Natural killer cell (primary cell): ENCODE measurements at places on chromosomes 2 and 18.

GRCh38 chr2:65425276-65425675, 7.1 kb downstream of the SPRED2 start:
- DNase-seq, result no peak

GRCh38 chr2:165886487-165887146, 67.0 kb downstream of the TTC21B start:
- no peak for DNase-seq

GRCh38 chr2:29946505-29946904, 25.1 kb upstream of the ALK start:
- no peak for DNase-seq

GRCh38 chr2:74571058-74571457, 16.5 kb downstream of the DOK1 start:
- DNase-seq, result no peak

DNA sequence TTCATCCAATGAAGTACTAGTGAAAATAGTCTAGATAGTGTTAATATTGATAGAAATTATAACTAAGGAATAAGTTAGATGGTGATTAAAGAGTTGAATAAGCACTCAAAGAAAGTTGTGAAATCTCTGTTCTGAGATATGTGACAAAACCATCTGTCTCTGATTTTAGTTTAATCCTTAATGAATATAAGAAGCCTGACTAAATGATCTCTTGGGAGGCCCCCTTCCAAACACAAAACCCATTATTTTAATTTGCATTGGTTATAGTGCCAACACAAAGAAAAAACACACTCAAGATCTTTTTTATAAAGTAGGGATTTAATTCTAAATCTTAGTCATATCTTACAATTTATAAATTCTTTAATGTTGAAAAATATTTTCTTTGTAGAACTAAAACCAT, 34.0 kb downstream of the SCN2A start:
- no peak for DNase-seq

DNA sequence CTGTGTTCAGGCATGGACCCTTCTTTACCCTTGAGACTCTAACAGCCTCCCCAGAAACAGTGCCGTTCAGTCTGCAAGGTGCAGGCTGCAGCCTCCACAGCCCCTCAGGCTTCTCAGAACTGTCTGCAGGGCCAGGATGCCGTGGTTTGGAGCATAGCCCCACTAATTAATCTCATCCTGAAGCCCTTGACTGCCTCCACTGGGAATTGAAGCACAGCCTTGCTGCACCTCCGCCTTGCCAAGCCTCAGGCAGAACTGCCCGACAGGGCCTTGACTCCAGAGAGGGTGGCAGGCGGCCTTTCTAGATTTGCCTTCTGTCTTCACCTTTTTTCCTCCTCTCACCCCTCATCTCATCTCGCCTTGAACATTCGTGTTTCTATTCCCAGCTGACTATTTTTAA, 119.8 kb downstream of the NRP2 start:
- DNase-seq, result no peak

DNA sequence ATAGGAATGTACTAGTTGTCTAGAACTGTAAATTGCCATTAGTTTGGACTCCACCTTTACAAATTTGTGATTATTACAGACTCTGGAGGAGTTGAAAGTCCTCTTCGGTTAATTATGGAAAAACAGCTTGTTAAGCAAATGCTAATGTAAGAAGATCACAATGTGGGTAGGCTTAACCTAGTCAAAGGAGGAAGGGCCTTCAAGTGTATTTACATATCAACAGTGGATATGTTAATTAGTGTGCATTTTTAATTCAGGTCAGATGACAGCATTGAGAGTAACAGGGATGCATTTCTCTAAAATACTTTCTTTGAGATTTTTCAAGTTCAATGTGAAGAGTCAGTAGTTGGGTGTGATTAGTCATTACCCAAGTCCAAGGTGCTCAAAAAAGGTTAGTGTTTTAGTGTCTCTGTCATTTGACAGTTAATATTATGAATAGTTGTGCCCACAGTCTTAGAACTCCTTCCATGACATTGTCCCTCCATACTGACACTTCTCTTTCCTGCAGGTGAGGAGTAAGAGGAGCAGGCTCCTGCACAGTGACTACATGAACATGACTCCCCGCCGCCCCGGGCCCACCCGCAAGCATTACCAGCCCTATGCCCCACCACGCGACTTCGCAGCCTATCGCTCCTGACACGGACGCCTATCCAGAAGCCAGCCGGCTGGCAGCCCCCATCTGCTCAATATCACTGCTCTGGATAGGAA, 28.0 kb downstream of the CD28 start:
- no peak for DNase-seq

- DNase-seq, result peak; percentile 31
Measured at GRCh38 chr2:7429733-7430132, 512.5 kb downstream of the RNF144A start.

DNA sequence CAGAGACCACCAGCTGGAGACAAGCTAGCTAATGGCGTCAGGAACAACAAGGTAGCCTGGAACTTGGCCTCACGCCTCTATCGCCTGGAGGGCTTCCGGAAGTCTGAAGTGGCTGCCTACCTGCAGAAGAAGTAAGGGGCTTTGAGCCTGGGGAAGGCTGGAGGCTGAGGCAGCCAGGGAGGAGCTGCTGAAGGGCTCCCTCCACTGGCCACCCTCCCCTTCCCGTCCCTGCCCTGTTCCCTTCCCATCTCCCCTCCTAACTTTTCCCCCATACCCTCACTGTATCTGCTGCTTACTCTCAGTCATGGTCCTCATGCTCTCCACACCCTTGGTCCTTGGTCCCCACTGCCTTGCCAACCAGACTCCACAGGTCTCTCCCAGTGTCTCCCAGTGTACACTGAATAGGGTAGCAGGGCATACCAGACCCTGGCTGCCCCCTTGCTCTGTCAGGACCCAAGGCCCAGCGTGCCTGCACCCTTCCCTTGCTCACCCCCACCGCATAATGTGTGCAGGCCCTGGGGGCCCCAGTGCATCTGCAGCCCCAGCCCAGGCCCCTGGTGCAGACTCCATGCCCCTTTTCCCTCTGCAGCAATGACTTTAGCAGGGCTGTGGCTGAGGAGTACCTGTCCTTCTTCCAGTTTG, 18.8 kb downstream of the PSD4 start:
- no peak for DNase-seq

GRCh38 chr2:241637795-241638660, 535 bp downstream of the ATG4B start:
- peak; percentile 51 for DNase-seq

DNA sequence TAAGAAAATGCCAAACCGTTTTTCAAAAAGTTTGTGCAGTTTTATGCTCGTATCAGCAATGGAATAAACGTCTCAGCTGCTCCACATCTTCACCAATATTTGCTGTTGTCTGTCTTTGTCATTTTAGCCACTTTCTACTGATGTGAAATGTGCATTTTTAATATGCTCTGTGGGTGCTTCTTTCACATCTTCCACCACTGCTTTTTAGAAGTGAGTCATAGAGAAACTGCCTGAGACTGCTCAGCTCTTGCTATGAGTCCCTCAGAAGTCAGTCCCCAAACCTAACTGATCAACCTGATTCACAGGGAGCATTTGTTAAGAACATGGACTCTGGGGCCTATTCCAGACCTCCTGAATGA, 41.0 kb upstream of the EPC2 start:
- DNase-seq, result no peak

DNA sequence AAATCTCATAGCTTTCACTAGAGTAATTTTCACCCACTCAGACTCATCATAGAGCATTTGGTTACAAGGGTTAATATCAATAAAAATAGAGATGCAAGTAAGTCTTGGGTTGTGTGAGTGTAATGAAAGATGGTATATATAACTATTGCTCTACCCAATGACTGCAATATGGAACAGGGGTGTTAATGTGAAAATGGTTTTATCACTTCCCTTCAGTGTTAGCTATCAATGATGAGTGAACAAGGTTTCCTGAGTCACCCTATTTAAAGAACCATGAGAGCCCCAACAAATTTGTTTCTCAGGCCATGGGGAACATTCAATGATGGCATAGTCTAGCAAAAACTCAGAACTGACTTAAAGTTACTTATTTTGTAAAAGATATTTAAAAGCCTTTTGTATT, 1133.6 kb upstream of the ZEB2 start:
- no peak for DNase-seq

- peak; percentile 65 for DNase-seq
Measured at GRCh38 chr2:197248623-197249022, 62.0 kb downstream of the ANKRD44 start.

GRCh38 chr2:24262421-24262970, 87.6 kb downstream of the FAM228A start:
- DNase-seq, result no peak

DNA sequence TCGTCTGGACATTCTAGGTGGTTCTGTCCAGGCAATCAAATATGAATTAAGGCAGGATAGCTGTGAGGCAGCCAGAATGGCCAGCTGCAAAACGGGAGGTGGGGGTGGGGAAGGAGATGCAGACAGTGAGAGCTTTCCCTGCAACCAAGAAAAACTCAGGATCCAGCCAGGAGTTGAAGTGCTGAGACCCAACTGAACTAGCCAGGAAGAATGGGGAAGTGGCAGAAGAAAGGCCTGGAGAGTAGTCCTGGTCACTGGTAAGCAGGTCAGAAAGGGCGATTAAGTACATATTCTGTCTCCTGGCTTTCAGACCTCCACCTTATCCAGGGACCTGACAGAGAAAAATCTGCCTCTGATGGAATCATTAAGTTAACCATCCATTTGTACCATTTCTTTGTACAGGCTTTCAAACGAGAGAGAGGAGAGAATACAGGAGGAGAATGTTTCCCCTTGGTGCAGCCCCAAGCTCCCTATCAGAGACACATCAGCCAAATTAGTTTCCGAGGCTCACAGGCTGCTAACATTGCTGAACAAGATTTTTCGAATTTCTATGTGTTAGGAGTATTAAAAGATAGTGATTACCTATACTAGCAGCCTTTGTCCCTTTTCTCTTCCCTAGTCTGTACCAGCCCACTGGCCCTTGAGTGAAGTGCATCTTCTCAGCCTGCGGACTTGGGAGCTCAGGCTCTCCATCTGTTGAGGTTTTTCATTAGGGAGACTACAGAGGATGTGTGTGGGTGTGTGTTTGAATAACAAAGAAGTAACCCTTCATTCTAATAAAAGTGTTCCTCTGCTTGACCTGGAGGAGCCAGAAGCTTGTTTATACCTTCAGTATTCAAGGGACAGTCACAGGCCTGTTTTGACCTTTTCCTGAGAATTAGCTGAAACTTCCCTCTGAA, 12.5 kb upstream of the HOXD1 start:
- no peak for DNase-seq

DNA sequence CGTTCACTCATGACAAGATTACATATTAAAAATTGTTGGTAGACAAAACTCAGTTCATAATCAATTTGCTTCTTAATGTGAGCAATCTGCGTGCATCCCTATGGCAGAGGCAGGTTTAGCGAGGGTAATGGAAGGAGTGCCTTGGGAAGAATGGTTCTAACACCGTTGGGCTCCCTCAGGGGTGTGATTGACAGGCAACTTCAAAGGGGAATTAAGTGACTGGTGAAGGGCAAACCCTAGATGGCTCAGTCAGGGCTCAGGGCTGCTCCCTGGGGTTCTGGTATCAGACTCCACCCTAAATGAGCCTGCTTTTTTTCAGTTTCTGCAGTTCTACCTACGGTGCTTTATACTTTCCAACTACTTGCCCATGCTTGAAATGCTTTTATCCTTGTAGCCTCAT, 419.5 kb upstream of the CELF4 start:
- no peak for DNase-seq

- DNase-seq, result no peak
Measured at GRCh38 chr18:62372156-62372555, 47.0 kb downstream of the TNFRSF11A start.

GRCh38 chr2:195451160-195451559, 205.9 kb upstream of the SLC39A10 start:
- no peak for DNase-seq

DNA sequence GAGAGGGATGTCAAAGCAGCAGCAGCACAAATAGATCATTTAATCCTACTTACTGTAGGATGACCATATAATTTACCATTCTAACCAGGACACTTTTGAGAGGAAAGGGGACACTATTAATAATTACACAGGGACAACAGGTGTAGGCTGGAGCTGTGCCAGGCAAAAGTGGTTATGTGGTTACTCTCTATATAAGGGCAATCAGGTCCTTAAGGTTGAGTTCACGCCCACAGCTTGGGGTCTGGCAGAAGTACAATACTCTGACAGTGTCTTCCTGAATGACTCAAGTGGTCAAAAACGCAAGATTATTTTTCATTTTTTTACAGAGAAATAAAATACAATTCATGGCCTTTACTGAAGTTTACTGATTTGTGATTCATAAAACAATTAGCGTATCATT, 2.8 kb downstream of the PREPL start:
- no peak for DNase-seq

GRCh38 chr2:237222601-237223041, 136.9 kb downstream of the COPS8 start:
- no peak for DNase-seq

DNA sequence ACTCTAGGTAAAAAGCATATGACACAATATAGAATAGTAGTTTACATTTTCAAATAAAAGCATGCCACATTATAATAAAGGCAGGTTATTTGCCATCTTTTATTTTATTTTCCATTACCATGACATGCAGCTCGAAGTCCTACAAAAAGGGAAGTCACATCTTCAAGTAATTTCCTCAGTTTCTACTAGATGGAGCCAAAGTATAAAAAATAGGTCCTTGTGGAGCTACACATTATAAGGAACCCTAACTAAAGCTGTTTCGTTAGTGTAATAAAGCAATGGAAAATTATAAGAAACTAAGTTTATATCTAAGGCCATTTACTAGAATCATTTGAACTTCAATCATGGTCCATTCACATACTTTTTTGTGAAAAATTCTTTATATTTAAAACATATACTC, 674.5 kb downstream of the KCNJ3 start:
- no peak for DNase-seq

- DNase-seq, result no peak
Measured at GRCh38 chr2:157056200-157056676, 201.3 kb upstream of the GALNT5 start.

DNA sequence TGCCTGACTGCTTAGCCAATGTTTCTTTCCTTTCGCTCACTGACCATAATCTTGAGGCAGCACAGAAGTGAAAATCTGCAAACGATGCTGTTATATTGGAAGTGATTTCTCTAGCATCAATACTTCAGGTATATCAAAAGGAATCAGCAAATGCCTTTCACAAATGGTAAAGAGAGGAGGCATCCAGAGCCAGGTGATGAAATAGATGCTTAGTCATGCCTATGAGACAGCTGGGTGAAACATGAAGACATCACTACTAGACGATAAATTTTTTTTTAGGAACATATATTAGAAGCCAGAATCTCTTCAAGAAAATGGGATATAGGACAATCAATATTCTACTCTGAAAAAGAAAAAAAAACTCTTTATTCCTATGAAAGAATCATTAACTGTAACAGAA, 249.2 kb upstream of the SLC39A10 start:
- DNase-seq, result no peak

GRCh38 chr2:44941551-44942234, at the start of gene SIX3:
Gene SIX3 (plus strand): TSS chr2:44941702. CDS start chr2:44942105, 403 bp downstream.
- no peak for DNase-seq

GRCh38 chr2:217657252-217657651, 345.5 kb downstream of the TNS1 start:
- DNase-seq, result no peak

DNA sequence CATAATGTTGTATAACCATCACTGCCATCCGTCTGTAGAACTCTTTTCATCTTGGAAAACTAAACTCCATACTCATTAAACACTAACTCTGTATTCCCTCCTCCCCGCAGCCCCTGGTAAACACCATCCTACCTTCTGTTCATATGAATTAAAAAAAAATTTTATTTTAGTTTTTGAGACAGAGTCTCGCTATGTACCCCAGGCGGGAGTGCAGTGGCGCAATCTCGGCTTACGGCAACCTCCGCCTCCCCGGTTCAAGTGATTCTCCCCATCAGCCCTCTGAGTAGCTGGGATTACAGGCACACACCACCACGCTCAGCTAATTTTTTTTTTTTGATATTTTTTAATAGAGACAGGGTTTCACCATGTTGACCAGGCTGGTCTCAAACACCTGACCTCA, 52.9 kb downstream of the RRM2 start:
- no peak for DNase-seq
